ENCODE measurements at places on chromosomes 12 and 14.

DNA sequence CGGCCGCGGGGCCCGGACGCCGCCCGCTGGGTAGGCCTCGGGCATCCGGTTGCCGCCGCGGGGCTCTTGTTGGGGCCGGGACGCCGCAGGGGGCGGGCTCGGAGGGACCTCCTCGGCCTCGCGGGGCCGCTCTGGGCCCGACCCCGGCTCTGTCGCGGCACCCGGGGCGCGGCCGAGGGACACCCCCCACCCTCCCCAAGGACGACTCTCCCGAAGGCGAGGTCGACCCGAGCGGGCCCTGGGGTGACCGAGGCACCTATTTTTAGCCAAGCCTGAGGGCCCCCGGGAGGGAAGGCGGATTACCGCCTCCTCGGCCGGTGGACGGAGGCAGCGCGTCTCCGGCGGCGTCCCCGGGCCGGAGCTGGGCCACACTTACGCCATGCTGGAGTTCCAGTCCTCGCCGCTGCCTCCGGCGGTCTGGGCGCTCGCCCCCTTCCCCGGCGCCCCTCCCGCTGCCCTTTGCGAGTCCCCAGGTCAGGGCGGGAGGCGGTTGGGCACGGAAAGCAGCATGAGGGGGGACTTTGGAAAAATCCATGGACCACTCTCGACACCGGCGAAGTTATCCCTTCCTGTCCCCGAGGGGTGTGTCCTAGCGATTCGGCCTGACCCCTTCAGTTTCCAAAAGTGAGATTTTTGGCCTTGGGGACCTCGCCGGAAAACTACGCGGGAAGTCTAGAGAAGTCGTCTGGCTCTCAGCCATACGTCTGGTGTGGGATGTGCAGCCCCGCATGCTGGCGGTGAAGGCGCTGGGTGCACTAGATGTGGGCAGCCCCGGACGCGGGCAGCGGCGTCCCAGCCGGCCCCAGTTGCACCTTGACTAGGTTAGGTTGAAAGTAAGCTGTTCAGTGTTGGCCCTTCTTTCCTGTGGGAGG lies 699 bp downstream of the KTN1 start:
- peak; percentile 83 for DNase-seq

DNA sequence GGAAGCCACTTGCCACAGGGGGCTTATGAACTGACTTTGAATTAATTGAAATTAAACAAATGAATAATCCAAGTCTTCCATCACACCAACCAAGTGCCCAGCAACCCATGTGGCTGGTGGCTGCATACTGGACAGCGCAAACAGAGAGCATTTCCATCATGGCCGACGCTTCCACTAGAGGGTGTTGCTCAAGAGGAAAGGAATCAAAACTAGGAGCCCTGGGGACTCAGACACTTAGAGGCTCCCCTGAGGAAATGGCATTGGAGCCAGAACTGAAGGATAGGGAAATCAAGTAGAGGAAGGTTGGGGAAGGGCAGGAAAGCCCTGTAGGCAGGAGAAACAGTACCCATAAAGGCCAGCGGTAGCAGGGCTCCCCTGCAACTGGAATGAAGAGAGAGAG lies 50.6 kb upstream of the NUAK1 start:
- no peak for DNase-seq

DNA sequence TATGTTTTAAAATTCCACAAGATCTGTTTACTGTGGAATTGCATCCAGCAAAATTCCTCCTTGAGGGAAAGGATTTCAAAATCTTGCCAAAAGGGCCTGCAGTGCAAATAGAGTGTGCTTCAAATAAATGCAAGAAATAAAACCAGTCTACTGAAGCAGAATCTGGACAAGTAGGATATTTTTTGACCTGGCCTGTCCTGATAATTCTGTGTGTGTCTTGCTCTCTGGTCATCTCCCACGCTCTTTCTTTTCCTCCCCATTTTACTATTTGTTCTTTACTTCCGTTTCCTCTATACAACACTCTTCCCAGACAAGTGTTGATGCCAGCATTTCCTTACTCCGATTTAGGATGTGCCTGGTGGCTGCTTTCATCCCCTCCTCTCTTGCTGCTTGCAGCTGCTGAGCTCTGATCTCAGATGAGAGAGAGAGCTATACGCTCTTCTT lies 115.9 kb downstream of the GPR135 start:
- no peak for DNase-seq

DNA sequence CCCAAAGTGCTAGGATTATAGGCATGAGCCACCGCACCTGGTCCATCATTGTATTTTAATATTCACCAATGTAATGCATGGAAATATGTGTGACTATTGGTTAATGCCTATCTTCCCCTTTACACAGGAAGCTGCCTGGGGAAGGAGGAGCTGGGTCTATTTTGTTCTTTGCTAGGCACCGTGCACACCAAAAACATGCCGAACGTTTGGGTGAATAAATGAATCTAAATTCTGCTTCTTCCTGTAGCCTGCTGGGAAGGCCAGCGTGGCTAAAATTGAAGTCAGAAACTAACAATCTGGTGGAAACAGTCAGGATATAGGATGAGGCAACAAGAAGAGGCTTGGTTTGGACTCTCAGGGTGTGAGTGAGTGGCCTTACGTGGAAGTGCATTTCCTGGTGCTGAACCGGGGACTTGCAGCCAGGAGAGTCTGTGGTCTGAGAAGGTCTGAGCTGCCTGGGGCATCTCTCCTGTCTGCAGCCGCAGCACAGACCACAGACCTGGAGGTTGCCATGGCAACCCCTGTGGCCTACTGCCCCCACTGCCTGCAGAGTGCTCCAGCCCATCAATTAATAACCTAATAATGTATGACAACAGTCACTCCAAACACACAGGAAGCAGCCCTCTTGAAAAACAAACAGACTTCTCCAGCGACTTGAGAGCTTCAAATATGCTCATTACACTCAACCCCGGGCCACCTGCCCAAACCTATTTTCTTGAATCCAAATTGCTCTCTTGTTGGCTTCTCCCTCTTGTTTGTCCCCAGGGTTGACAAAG lies 5.5 kb upstream of the GPR68 start:
- peak; percentile 36 for DNase-seq

DNA sequence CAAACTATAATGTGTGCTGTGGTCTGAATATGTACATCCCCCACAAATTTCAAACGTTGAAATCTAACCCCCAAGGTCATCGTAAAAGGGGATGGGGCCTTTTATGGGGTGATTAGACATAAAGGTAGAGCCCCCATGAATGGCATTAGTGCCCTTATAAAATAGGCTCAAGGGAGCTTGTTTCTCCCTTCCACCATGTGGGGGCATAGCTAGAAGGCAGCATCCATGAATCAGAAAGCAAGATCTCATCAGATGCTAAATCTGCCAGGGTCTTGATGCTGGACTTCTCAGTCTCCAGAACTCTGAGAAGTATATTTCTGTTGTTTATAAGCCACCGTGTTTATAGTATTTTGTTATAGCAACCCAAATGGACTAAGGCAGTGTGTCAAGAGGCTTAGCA lies 33.4 kb upstream of the IGF1 start:
- no peak for DNase-seq

DNA sequence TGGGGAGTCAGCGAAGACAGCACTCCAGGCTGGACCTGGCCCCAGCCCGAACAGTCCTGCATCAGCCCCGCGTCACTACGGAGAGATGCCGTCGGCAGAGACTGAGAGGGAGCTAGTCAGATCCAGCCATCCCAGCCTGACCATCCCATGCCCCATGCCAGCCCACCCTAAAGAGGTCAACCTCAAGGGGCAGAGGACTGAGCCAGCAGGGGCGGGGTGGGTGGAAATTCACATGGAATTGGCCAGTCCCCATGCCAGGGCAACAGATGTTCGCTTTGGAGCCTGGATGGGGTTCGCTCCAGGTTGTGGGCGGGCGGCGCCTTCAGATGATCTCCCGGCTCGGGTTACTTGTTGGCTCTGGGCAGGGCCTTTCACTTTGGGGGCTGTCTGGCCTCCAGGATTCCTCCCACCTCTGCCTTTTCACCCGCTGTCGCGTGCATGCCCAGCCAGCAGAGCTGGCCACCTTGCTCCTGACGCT lies 154.3 kb downstream of the TSPAN9 start:
- DNase-seq: no peak

DNA sequence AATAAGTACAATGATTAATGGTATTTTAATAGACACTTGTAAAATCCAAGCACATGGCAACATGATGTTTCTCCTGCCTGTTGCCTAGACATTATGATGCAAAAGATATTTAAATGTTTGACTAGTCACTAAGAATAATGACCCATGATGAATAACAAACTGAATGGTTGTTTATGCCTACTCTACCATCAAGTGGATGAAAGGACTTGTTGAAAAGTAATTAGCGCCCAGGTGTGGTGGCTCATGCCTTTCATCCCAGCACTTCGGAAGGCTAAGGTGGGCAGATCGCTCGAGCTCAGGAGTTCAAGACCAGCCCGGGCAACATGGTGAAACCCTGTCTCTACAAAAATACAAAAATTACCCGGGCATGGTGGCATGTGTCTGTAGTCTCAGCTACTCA lies 30.7 kb downstream of the KIF21A start:
- DNase-seq: no peak

Measured in right kidney (tissue), 9 donors.